ENCODE measurements at places on chromosomes 3 and 15.

DNA sequence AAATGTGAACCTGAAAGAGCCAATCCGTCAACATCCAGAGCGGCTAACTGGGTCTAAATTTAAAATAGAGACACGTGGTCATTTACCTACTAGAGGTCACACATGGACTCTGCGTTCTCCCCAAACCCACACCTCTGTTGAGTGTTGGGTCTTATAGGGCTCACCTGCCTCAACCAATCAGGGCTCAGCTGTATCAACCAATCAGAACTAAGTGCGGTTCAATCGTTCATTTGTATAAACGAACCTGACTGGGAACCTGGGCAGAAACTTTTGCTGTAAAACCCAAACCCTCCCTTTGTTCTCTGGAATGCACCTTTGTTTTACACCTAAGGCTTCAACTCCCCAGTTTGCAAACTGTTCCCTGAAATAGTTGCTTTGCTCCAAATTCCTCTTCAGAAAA is 8.9 kb downstream of the DNAAF4 start:
- no peak for DNase-seq

GRCh38 chr3:126569390-126569975 is 10.8 kb upstream of the C3orf22 start:
- no peak for DNase-seq

- DNase-seq: no peak
Measured at GRCh38 chr15:92928225-92928750, 28.2 kb downstream of the CHD2 start.

DNA sequence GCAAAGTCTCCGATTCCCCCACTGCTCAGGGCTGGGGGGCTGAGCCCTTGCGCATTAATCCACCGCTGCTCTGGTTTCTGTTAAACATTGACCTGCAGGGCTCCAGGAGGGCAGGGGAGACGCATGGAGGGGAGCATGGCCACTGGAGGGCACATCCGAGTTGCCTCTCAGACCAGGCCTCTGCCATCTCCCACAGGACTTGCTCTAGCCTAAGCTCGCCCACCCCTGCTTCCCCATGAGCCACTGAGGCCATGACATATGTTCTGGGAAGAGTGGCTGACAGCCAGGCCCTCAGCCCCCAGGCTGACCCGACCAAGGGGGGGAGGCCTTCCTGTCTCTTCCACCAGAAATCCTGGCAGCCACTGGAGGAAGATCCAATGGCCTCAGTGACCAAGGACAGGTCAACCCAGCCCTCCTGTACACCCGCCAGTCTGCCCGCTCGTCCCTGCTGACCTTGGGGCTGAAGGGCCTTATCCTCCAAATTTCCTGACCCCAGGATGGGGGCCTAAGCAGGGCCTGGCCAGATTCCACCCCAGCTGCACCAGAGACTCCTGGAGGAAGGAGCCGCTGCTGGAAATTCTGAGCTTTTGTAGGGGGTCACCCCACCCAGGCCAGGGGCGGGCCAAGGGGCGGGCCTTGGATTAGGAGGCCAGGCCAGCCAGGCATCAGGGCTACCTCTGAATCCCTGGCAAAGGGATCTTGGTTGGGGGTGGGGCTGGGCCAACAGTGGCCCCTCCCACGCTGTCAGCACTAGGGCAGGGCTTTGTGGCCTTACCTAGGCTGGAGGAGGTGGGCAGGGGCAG is at the start of gene HYAL1:
Gene HYAL1, minus strand, starts transcription at position 562 of the 803 bp plus-strand sequence. CDS start 618 bp downstream, outside the sequence.
- no peak for DNase-seq

- DNase-seq: no peak
Measured at GRCh38 chr3:63497641-63498040, 154.8 kb upstream of the SNTN start.
